ENCODE measurements at places on chromosomes 12 and 14.

- DNase-seq: peak; percentile 25
These were observed 183.4 kb upstream of the GZMB start for GRCh38 chr14:24817212-24818057.

DNA sequence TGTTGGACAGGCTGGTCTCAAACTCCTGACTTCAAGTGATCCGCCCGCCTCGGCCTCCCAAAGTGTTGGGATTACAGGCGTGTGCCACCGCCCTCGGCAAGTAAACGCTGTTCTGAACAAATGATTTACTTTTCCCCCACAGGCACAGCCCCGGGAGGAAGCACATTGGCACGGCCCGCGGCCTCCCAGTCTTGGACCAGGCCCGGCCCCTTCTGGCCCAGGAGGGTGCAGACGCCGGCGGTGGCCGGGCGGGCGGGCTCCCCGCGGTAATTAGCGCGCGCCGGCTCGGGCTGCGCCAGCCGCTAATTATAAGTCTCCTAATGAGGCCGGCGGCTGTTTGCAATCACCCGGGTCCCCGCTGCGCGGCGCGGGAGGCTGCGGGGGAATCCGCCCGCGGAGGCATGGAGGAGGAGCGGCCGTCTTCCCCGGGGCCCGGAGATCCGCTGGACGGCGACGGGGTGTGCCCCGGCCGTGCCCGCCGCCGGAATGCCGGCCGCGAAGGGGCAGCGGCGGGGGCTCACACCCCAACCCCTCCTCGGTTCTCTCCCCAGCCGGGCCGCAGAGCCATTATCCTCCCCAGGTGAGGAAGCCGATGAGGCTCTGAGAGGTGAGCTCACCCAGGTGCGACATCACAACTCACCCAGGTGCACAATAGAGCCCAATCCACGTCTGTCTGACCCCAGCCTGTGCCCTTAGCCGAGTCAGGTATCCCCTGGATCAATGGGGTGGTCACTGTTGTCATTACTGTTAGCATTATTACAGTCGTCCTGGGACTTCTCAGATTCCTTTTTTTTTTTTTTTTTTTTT is 3.3 kb upstream of the POP5 start:
- peak; percentile 88 for DNase-seq

GRCh38 chr12:19402743-19403431 is 36.4 kb upstream of the AEBP2 start:
- no peak for DNase-seq

DNA sequence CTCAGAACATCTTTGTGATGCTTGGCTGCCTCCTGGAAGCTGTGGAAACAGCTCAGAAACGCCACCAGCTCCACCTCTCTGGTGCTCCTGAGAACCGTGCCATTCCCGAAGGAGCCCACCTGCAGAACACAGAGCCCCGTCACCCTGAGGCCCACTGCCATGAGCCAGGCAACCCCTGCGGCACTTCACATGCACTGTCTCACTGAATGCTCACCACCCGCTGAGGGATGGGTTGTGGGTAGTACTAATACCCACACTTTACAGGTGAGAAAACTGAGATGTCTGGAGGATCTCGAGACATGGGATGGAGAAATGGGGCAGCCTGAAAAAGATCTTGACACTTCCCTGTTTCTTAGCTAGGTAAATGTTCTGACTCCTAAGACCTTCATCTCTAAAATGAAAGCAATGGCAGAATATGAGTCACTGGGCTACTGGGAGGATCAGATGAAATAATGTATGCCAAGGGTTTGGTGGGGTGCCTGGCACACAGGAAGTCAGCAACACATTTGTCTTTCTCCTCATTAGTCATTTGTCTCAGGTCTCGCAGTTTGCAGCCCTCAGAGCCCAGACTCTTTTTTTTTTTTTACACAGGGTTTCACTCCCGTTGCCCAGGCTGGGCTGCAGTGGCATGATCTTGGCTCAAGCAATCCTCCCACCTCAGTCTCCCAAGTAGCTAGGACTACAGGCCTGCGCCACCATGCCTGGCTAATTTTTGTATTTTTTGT is 5.3 kb downstream of the OASL start:
- DNase-seq: no peak

- no peak for DNase-seq
These were observed 390.0 kb downstream of the AEBP2 start for GRCh38 chr12:19829100-19829853.

DNA sequence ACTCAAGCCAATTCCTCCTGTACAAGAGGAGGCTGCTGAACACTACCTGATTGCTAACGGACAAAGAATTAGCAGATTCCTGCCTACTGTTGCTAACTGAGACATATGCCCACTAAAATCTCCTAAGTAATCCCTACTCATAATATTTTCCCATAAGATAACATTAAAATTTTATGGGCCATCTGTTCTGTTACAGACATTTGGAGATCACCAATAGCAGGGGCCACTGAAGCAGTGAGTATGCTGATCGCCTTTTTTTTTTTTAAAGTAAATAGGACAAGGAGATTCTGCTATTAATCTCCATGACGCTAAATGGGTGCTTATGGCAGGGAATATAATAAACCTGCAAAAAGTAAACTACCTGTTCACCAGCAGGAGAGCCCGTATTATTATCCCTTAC is 292.9 kb downstream of the MED13L start:
- DNase-seq: no peak

- DNase-seq: no peak
These were observed 164.7 kb downstream of the ADCK1 start for GRCh38 chr14:77964586-77964985.

- no peak for DNase-seq
These were observed 130.7 kb downstream of the CRACR2A start for GRCh38 chr12:3622021-3622821.

GRCh38 chr14:62866376-62866775 is 178.9 kb downstream of the KCNH5 start:
- DNase-seq: no peak

DNA sequence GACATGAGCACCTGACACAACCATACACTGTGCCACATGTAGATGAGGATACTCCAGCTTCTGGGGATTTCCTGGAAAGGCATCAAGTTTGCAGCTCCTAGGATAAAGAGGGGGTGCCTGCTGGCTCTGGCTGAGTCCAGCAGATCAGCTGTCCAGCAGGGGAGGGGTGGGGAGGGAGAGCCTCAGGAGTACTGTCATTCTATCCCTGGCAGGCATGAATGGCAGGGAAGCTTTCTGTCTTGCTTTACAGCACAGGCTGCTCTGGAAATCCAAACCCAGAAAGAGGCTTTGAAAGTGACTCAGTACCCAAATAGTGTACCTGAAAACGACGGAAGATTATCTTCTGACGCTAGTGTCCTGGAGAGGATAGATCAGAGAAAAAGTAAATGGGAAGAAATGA is 32.2 kb downstream of the SLC8A3 start:
- DNase-seq: peak; percentile 21

DNA sequence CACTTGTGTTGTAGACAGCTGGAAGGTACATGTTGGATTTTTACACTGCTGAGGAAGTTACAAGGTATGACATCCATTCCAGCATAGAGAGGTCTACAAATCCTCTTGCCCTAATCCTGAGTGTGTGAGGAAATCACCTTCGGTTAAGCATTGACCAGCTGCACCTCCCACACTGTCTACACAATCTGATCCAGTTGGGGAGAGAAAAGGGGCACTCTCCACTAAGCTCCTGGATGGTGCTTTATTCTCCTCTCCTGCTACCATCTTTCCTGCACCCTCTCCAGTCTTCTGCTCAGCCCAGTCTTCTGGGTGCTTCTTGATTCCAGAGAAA is at the start of gene OR6J1:
OR6J1 (minus strand) TSS at position 48 of the 331 bp plus-strand sequence. CDS start 9,541 bp downstream, outside the sequence.
- no peak for DNase-seq

DNA sequence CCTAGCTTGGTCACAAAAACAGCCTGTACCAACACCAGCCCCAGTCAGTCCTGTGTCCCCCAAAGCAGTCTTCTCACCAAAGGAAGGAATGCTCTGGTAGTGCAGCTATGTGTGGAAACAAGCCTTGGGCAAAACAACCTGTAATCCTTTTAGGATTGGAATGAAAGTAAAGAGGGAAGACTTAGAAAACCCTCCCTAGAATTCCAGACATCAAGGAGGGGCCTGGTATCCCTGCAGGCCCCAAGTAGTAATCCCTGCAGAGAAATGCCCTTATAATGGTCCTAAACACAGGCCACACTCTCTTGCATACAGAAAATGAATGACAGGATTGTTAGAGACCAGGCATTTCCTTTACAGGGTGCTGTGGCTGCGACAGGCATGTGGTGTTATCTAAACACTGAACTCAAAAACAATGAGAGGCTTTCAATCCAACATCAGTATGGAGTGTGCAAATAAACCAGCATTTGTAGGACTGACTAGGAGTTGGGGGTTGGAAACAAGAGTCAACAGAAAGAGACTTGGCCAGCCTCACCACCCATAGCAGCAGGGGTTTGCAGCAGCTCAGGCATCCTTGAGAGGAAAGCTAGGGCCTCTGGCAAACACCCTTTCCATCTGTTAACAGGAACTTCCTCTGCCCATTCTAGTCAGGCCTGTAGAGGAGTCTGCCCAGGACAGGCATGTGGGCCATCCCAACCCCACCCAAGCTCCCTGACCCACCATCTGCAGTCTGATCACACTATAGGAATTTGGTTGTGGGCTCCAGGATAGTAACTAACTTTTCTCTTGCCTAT is 59.1 kb downstream of the DCAF5 start:
- DNase-seq: peak; percentile 39

GRCh38 chr12:114263056-114263805 is 142.7 kb downstream of the TBX5 start:
- no peak for DNase-seq

GRCh38 chr12:114916124-114916523 is 232.1 kb upstream of the TBX3 start:
- DNase-seq: no peak

GRCh38 chr12:121792607-121793439 is 665 bp downstream of the RHOF start:
- no peak for DNase-seq

DNA sequence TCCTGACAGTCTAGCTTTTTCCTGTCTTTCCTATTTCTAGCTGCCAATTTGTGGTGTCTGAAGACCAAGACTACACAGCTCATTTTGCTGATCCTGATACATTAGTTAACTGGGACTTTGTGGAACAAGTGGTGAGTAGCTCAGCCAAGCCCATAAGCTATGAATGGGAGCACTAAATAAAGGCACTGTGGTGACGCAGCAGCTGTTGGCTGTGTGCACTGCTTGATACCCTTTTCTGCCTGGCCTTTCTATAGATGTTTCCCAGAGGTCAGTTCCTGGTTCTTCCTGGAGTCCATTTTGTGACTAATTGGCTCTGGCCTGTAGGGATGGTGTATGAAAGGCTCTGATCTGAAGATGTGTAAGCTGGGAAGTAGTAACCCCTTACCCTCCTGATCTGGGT is 20.5 kb downstream of the RNF10 start:
- DNase-seq: no peak

DNA sequence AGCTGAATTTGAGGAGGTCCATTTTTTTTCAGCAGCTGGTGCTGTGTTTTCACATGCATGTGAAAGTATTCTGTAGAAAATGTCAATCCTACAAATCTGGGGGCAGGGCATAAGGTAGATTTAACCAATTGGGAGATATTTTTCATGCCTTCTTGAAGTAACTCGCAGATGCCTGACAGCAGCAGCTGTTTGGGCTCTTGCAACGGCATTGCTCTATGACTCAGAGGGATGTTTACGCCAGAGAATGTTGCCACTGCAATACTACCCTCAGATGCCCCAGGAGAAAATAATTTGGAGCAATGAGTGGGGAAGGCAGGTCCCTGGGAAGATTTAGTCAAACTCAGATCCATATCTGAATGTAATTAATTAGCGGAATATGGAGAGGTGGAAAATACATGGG is 42.5 kb upstream of the MYBPC1 start:
- DNase-seq: no peak

GRCh38 chr12:115623764-115624334 is 653.6 kb downstream of the MED13L start:
- peak; percentile 84 for DNase-seq

DNA sequence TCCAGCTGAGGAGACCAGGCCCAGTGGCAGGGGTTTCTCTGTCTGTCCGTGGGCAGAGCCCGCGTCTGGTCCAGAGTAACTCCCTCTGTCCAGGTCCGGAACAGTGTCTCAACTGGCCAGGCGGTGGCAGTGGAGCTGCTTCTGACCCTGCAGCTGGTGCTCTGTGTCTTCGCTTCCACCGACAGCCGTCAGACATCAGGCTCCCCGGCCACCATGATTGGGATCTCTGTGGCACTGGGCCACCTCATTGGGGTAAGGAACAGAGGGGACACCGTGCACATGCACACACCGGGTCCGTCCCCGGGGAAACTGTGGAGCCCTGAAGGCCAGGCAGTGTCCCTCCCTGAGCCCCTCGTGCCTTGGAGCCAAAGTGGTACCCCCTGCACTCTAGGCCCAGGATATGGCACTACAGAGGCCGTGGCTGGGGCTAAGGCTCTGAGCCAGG is 1.5 kb downstream of the AQP6 start:
- DNase-seq: peak; percentile 75

- no peak for DNase-seq
These were observed 144.4 kb upstream of the ATXN7L3B start for GRCh38 chr12:74393272-74393671.

DNA sequence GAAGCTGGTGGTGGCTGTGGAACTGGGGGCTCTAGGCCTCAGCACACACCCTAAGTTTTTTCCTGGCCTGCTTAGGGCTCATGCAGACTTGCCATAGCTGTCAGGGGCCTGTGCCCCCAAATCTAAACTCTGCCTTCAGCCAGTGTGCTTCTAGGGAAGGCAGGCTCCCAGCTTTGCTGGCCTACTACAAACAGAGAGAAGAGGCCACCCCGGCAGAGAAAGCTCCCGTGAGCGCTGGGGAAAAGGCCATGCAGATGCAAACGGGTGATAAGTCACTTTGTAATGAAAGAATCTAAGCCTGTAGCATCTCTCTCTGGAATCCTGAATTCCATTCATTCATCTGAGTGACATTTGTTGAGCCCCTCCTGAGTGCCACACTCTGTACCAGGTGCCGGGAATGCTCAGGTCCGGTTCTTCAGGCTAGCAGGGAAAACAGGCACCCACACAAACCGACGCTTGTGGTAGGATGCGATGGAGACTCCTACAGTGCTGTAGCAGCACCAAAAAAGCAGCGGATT is 29.9 kb downstream of the JDP2 start:
- DNase-seq: no peak

DNA sequence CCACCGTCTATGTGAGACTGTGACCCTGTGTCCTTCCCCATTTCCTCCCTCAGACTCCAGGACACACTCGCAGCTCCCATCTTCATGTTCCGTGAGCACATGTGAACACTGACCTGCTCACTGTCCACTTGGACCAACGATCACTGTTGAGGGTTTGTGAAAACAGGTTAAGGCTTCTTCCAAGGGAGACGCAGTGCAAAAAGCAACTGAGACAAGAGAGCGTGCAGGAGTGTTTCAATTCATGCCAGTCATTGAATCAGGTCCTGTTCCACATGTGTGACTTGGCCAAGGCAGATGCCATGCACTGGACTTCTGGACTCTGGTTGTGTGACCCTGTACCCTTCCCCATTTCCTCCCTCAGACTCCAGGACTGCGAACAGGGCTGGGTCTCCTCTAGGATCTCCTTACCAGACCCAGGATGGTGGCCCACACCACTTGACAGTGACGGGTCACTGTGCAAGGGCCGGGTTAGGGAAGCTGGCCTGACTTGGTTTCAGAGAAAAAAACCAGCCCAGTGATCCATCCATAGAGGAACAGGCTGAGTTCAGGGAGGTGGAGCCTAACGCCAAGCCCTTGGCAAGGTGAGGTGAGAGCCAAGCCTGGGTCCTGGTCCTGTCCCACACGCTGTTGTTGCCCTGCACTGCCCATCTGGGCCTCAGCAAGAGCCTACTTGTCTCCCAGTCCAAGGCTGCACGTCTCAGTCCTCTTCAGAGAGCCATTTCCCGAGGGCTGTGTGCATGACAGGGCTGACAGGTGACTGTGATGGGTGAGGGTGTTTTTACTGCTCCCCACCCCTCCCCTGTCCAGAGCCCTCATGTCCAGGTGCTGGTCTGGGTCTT is 5.7 kb upstream of the KRT5 start:
- no peak for DNase-seq

GRCh38 chr12:50556273-50556672 is 51.5 kb downstream of the DIP2B start:
- DNase-seq: no peak

Data from neural progenitor cell (in vitro differentiated cells).